ENCODE measurements at places on chromosomes 12 and 14.

GRCh38 chr14:88990856-88991255, 166.4 kb downstream of the TTC8 start:
- DNase-seq: no peak

DNA sequence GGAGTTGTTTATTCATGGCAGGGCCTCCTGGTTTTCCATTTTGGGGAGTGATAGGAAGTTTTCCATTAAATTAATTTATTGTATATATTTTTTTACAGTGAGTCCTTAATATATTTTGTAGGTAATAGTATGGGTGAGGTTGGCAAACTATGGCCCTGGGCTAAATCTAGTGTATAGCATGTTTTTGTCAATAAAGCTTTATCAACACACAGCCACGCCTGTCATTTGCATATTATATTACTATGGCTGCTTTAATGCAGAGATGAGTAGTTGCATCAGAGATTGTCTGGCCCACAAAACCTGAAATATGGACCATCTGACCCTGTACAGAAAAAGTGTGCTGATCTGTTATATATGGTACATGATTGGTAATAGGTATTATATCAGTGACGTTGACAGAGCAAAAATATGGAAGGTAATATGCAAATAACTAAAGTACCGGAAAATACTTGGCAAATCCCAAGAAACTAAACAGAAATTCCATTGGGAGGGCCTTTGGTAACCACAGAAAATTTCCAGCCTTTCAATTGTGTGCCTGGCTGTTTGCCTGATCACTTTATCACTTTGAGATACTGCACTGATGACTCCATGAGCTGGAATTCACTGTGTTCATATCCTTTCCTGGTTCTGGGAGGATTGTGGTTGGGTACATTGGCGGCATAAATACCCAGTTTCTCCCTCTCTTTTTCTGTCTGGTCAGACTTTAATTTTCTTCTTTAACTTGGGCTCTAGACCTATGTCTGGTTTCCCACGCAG, 61.7 kb upstream of the RFLNA start:
- peak; percentile 91 for DNase-seq

DNA sequence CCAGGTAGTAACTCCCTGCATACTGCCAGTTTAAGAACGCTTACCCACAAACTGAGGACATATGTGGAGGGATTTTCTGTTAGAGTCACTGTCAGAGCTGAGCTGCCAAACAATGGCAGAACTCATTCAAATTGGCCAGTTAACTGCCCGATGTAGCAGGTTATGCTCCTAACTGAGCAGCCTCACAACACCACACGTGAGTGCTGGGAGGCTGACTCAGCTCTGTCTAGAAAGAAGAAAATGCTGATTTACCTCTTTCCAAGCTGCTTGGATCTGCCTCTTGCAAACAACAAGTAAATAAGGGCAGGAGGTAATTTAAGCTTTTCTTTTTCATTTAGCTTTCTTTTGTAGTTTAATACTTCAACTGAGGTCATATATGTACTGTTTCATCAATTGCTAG, 195.6 kb downstream of the PELI2 start:
- DNase-seq: no peak

DNA sequence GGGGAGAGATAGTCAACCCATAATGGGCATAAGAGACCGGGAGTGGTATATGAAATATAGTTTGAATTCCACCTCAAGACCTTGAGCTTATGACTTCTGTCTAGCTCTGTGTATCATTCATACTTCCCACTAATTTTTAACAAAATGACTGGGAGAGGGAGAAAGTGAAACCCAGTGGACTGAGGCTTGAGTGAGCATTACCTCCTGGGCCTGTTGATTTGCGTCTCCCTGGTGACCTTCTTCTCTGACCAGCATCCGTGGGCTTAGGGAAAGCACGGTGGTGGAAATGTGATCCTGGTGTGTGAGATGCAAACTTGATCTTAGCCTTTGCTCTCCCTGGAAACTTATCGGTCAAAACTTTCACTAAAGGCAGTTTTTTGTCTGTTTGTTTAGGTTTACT, 207.9 kb upstream of the BCL2L14 start:
- DNase-seq: no peak

- no peak for DNase-seq
Measured at GRCh38 chr14:103225062-103225461, 101.8 kb downstream of the TNFAIP2 start.

GRCh38 chr14:77086951-77087350, 11.1 kb upstream of the CIPC start:
- no peak for DNase-seq

- peak; percentile 23 for DNase-seq
Measured at GRCh38 chr12:20946732-20947131, 136.2 kb downstream of the SLCO1B3 start.
